ENCODE measurements at places on chromosomes 4 and X.
A peak's percentile ranks its signal among the peaks of the same experiment; 100 is the strongest.

GRCh38 chr4:182478475-182478874 is 235.3 kb downstream of the TENM3 start:
- DNase-seq: peak; percentile 59

- DNase-seq: no peak
These were observed 69.6 kb downstream of the MAML3 start for GRCh38 chr4:140084385-140084784.

DNA sequence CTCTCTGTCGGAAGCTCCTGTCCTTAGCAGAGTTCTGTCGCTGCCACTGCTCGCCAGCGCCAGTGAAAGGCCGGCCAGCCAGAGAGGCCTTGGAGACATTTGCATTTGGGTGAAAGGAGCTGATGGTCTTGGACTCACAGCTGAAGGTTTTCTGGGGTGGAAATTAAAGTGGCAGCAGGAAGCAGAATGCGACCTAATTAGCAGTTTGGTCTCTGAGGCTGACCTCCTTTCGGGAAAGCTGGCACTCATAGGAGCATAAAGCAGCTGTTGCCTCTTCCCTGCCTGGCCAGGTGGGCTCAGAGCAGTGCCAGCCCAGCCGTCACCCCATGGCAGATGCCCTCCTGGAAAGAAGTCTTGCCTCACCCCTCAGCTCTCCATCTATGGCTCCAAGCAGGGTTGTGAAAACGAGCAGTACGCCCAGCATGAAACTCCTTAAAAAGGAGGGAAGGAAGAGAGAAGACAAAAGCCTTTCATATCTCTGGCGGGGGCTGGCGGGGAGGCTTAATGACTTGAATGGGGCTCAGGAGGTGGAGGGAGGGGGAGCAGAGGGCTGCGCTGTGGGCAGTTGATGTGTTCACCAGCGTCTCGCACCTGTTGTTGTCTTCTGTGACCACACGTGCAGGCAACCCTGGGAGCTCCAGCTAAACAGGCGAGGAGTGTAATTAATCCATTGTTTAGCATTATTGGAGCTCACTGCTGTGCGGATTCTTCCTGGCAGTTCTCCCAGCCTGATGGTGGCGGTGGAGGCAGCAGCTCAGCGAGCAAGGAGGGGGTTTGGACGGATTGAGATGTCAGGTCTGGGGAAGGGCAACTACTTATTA is 264.0 kb downstream of the MID1IP1 start:
- no peak for DNase-seq

GRCh38 chrX:66547847-66548369 is 91.0 kb downstream of the EDA2R start:
- no peak for DNase-seq

- no peak for DNase-seq
These were observed 96.7 kb downstream of the NR3C2 start for GRCh38 chr4:148345509-148345908.

GRCh38 chr4:17680559-17681280 is 66.3 kb downstream of the MED28 start:
- DNase-seq: no peak

- no peak for DNase-seq
These were observed 102.8 kb downstream of the ITIH6 start for GRCh38 chrX:54695231-54695630.

GRCh38 chr4:110615353-110616237 is 7.3 kb downstream of the PITX2 start:
- peak; percentile 39 for DNase-seq

DNA sequence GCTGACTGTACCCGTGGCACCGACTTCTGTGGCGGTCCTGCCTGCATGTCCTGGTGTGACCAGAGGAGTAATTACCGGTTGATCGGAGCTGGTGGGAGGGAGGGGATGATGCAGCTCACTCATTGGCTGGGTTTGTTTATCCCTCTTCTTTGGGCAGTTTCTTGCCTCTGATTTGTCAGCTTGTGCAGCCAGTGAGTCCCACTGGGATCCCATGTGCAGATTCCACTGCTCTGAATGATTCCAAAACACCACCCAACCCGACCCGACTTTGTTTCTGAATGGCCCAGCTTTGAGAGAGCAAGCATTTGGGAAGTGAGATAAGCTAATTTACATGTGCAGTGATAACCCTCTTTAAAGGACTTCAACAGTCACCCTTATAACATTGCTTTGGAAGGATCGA is 13.8 kb downstream of the FHDC1 start:
- DNase-seq: no peak

DNA sequence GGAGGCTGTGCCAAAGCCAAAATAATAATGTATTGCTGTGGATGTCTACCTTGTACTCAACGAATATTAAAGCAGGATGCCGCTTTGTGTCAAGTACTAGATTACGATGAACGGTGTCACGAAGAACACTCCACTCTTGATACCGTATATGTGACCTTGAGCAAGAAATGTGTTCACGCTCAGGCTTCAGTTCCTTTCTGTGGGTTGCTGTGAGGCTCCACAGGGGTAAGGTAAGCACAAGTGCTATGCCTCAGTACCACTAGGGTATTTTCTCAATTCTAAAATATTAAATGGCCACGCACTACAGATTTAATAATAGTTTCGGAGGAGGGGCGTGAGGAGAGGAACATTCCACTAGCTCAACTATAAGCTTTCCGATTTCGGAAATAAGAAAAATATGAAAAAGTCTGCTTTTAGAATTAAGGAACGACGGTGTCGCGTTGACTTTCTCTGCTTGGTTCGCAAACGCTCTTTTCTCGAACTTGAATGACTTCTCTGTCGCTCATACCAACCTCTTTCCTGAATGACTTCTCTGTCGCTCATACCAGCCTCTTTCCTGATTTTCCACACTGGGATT is 607 bp upstream of the SCOC start:
- peak; percentile 72 for DNase-seq

DNA sequence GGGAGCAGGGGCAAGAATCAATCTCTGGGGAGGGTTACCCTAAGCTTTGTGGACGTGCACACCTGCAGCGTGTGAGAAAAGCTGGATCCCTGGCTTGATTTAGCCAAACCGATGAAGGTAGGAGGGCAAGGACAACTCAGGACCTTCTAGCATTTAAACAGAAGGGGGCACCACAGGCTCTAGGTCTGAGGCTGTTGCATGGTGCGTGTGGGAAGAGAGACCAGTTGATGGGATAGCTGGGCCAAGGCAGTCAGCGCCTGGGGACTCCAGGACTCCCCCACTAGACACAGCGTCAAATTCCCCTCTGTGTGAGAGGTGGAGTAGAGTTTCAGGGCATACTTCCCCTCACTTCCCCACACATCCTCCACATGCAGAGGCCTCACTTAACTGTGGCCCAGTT is 4.3 kb downstream of the GABRQ start:
- no peak for DNase-seq

- no peak for DNase-seq
These were observed 437.8 kb downstream of the GRXCR1 start for GRCh38 chr4:43330288-43330687.

DNA sequence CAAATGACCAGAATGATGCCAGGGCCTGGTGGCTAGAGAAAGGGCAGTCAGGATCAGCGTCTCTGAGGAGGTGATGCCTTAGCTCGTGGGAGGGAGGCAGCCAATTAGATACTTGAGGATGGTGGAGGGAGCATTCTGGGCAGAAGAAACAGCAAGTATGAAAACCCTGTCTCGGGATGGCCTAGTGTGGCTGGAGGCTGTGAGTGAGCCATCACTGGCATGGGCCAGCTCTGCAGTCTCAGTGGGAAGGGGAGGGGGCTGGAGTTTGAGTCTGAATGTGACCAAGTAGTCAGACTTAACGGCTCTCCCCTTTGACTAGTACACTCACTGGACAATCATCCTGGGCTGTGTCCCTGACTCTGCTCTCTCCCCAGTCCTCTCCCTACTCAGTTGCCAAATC is 7.1 kb downstream of the CNGA2 start:
- DNase-seq: no peak

Measured in common myeloid progenitor, CD34-positive (primary cell).